ENCODE measurements at places on chromosomes 3 and 15. TPM values are rescaled to one million over a fixed set of nuclear protein-coding genes. Genes with fewer than 3 reads are reported as not detected.

DNA sequence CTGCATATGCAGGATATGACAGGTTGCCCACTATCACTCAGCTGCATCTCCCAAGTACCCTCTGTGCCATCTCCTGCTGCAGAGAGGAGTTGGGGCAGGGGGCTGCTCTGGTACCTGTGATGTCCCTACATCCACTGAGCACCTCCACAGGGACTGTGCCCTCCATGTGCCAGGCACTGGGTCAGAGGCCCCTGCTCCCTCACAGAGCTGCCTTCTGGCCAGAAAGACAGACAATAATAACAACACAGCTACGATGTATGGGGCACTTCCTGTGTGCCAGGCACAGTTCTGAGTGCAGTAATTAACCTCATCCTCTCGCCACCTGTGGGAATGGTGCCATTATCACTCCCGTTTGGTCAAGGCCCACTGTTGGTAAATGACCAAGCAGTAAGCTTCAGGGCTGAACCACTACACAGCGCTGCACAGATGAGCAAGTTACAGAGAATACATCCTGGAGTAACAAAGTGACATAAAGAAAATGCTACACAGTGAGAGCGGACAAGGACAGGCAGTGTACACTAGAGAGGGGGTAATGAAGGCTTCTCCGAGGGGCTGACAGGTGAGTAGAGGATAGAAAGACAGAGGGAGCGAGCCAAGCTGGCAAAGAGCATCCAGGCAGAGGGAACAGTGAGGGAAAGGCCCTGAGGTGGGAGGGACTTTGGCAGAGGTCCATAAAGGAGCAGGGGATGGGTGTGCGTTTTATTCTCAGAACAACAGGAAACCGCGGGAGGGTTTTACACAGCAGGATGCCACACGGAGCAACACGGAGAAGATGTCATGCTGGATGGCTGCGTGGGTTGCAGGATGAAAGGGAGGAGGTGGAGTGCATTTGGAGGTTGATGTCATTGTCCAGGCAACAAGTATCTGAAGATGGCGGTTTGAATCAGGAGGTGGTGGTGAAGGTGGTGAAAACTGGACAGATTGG, 13.6 kb downstream of the WNT7A start:
- peak; percentile 91 for ATAC-seq

DNA sequence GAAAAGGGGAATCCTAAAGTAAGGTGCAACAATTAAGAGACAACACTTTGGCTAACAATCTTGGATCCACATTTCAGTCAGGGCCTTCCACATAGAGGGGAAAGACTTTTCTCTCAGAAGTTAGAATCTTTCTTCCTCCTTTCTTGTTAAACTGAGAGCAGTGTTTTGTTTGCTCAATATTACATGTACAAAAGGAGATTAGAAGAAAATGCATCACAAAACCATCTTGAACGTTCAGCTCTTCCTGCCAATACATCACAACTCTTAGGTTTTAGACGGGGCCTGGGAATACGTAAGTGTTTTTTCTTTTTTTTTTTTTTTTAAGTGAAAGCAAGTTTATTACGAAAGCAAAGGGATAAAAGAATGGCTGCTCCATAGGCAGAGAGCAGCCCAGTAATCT, 39.1 kb downstream of the MAP2K1 start:
- ATAC-seq: no peak

- no peak for ATAC-seq
Observed at GRCh38 chr3:197322149-197322548, 23.7 kb upstream of the DLG1 start.

GRCh38 chr3:53890726-53891475, 758 bp downstream of the SELENOK start:
- peak; percentile 24 for ATAC-seq

DNA sequence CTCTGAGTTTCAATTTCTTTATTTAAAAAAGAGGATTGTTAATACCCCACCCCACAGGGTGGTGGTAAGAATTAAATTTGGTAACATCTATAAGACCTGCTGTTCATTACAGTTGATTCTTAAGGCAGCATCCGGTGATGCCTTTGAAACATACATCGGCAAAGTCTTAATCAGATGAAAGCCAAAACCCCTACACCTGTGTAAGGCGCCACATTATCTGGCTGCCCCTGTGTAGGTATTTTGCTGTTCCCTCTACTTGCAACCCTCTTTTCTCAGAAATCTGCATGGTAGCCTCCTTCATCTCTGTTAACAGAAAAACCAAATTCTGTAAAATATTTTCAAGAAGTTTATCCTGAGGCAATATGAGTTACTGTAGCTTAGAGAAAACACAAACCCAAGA, 90.0 kb downstream of the ST6GAL1 start:
- no peak for ATAC-seq

GRCh38 chr3:189122110-189122509, 49.7 kb upstream of the TPRG1 start:
- no peak for ATAC-seq

RBP2 gene
- not detected for total RNA-seq
